ENCODE measurements at places on chromosomes 16 and 17.
A peak's percentile ranks its signal among the peaks of the same experiment; 100 is the strongest.

DNA sequence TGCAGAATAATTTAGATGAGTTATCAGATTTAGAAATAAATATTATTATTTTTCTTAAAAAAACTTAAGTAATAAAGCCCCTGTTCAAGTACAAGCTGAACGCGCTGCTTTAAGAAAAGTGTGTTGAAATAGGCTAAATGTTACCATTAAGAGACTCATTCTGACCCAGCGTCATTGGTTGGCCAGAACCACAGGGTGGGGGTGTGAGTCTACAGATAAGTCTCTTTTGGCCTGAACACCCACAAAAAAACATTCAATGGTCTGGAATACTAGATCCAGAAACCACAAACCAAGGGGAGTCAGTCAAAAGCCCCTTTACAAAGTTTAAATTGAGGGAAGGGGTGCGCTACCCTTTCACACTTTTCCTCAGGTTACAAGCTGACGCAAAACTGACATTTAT lies 776.1 kb downstream of the KCNJ2 start:
- H3K4me1 ChIP-seq: no peaks in the 10 kb centered on the region
- H3K36me3 ChIP-seq: peaks cover 15% of the 10 kb centered on the region
- H3K27ac ChIP-seq: no peak overlapping the region
- peaks cover 2% of the 10 kb centered on the region for H3K27me3 ChIP-seq
- no peak for DNase-seq
- no peak overlapping the region for H3K4me3 ChIP-seq

- DNase-seq: no peak
- H3K4me3 ChIP-seq: no peak overlapping the region
- H3K27ac ChIP-seq: no peak overlapping the region
- no peaks in the 10 kb centered on the region for H3K36me3 ChIP-seq
Observed at GRCh38 chr17:17849845-17850373, 13.1 kb upstream of the SREBF1 start.

- no peak overlapping the region for H3K4me3 ChIP-seq
- no peaks in the 10 kb centered on the region for H3K27me3 ChIP-seq
- H3K36me3 ChIP-seq: no peaks in the 10 kb centered on the region
- DNase-seq: no peak
- H3K4me1 ChIP-seq: no peaks in the 10 kb centered on the region
- no peak overlapping the region for H3K27ac ChIP-seq
Observed at GRCh38 chr16:35196313-35196712, 1736.9 kb downstream of the TP53TG3F start.

GRCh38 chr17:17528696-17529652 lies 32.8 kb upstream of the RASD1 start:
- peaks cover 8% of the 10 kb centered on the region for H3K4me1 ChIP-seq
- peaks cover 3% of the 10 kb centered on the region for H3K27me3 ChIP-seq
- H3K4me3 ChIP-seq: no peak overlapping the region
- H3K27ac ChIP-seq: no peak overlapping the region

GRCh38 chr16:68146585-68146984 lies 61.4 kb downstream of the NFATC3 start:
- no peak overlapping the region for H3K4me3 ChIP-seq
- peaks cover 15% of the 10 kb centered on the region for H3K36me3 ChIP-seq
- H3K27ac ChIP-seq: no peak overlapping the region

DNA sequence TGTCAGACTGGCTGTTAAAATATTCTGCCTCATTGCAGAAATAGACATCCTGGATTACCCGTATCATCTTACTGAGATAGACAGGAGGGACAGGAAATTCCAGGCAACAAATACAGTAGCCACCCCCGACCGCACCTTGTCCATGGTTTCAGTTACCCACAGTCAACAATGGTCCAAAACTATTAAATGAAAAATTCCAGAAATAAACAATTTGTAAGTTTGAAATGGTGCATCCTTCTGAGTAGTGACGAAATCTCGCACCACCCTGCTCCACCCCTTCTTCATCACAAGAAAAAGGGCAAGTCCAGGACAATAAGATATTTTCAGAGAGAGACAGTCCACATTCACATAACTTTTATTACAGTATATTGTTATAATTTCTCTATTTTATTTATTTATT lies 23.6 kb upstream of the PRSS54 start:
- no peaks in the 10 kb centered on the region for H3K4me1 ChIP-seq
- no peak overlapping the region for H3K27ac ChIP-seq
- H3K36me3 ChIP-seq: no peaks in the 10 kb centered on the region
- no peak for DNase-seq
- H3K27me3 ChIP-seq: peaks cover 19% of the 10 kb centered on the region

GRCh38 chr17:17613708-17614114 lies 22.2 kb upstream of the PEMT start:
- no peak overlapping the region for H3K27ac ChIP-seq
- no peak overlapping the region for H3K4me3 ChIP-seq
- peaks cover 4% of the 10 kb centered on the region for H3K36me3 ChIP-seq
- peaks cover 22% of the 10 kb centered on the region for H3K4me1 ChIP-seq

- H3K27ac ChIP-seq: no peak overlapping the region
- H3K36me3 ChIP-seq: no peaks in the 10 kb centered on the region
- no peak overlapping the region for H3K4me3 ChIP-seq
- peaks cover 3% of the 10 kb centered on the region for H3K4me1 ChIP-seq
- no peaks in the 10 kb centered on the region for H3K27me3 ChIP-seq
Observed at GRCh38 chr16:88725609-88726407, 19.5 kb downstream of the CTU2 start.

- H3K27me3 ChIP-seq: peaks cover 73% of the 10 kb centered on the region
- DNase-seq: no peak
- H3K4me3 ChIP-seq: no peak overlapping the region
- no peaks in the 10 kb centered on the region for H3K4me1 ChIP-seq
- H3K36me3 ChIP-seq: no peaks in the 10 kb centered on the region
- H3K27ac ChIP-seq: no peak overlapping the region
Observed at GRCh38 chr17:74697515-74697914, 15.2 kb downstream of the CD300LF start.

GRCh38 chr16:88010968-88011483 lies 59.8 kb downstream of the BANP start:
- H3K27ac ChIP-seq: peak overlapping the region; percentile 74
- peaks cover 41% of the 10 kb centered on the region for H3K4me1 ChIP-seq
- H3K4me3 ChIP-seq: no peak overlapping the region
- no peak for DNase-seq
- peaks cover 45% of the 10 kb centered on the region for H3K36me3 ChIP-seq
- no peaks in the 10 kb centered on the region for H3K27me3 ChIP-seq

GRCh38 chr16:56738221-56738620 lies 8.3 kb downstream of the NUP93 start:
- no peak overlapping the region for H3K4me3 ChIP-seq
- no peaks in the 10 kb centered on the region for H3K27me3 ChIP-seq
- H3K27ac ChIP-seq: no peak overlapping the region
- peaks cover 38% of the 10 kb centered on the region for H3K36me3 ChIP-seq
- no peak for DNase-seq

GRCh38 chr17:31008374-31009041 lies 37.7 kb downstream of the RNF135 start:
- peak overlapping the region; percentile 90 for H3K4me3 ChIP-seq
- H3K27ac ChIP-seq: no peak overlapping the region
- peaks cover 13% of the 10 kb centered on the region for H3K4me1 ChIP-seq
- peak; percentile 71 for DNase-seq

- DNase-seq: no peak
- no peaks in the 10 kb centered on the region for H3K36me3 ChIP-seq
- peaks cover 19% of the 10 kb centered on the region for H3K27me3 ChIP-seq
- peaks cover 22% of the 10 kb centered on the region for H3K4me1 ChIP-seq
Observed at GRCh38 chr17:79304884-79305283, 230.3 kb downstream of the ENGASE start.

- no peaks in the 10 kb centered on the region for H3K36me3 ChIP-seq
- peak; percentile 83 for DNase-seq
- H3K4me3 ChIP-seq: peak within 1 kb of the TSS; percentile 76
- H3K27me3 ChIP-seq: peaks cover 22% of the 10 kb centered on the region
- H3K4me1 ChIP-seq: peaks cover 69% of the 10 kb centered on the region
Observed at GRCh38 chr17:50274142-50274896, at the start of gene TMEM92. TMEM92 (plus strand) TSS chr17:50274466; CDS start chr17:50274502, 36 bp downstream.

DNA sequence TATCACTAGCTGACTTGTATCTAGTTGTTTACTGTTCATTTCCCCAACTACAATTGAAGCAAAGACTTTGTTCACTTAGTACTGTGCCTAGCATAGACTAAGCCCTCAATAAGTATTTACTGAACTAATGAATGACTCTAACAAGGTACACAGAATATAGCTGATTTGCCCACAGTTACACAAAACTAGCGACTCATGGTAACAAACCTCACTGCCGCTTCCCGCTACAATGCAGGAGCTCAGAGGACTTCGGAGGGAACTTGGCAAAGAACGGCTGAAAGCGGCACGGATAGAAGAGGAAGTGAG lies 524 bp downstream of the EFTUD2 start:
- peak overlapping the region; percentile 90 for H3K4me3 ChIP-seq
- peaks cover 21% of the 10 kb centered on the region for H3K36me3 ChIP-seq
- peak overlapping the region; percentile 100 for H3K27ac ChIP-seq

DNA sequence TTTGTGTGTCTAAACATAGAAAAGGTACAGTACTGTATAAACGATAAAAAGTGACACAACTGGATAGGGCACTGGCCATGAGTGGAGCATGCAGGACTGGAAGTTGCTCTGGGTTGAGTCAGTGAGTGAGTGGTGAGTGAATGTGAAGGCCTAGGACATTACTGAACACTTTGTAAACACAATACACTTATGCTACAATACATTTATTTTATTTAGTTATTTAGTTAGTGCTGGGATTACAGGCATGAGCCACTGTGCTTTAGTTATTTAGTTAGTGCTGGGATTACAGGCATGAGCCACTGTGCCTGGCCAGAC lies 4.6 kb downstream of the CFAP20 start:
- H3K27ac ChIP-seq: no peak overlapping the region
- peaks cover 4% of the 10 kb centered on the region for H3K36me3 ChIP-seq
- no peak for DNase-seq
- peak overlapping the region; percentile 50 for H3K4me3 ChIP-seq

DNA sequence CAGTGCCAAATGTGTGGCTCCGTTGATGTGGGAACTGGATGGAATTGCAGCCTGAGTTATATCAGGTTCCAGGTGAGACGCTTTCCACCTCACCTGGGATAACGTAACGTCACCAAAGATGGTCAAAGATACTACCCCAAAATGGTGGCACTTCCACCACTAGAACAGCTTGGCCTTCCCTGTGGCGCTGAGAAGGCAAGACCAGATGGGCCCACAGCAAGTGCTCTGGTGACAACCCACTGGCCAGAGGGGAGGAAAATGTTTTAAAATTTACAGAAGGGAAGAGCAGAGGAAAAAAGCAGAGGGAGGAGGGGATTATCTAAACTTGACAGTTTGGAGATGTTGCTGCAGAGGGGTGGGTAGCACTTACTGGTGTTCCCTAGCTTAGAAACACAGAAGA lies 7.5 kb upstream of the ITGA2B start:
- H3K36me3 ChIP-seq: peaks cover 46% of the 10 kb centered on the region
- no peak for DNase-seq
- no peaks in the 10 kb centered on the region for H3K27me3 ChIP-seq
- no peak overlapping the region for H3K4me3 ChIP-seq

DNA sequence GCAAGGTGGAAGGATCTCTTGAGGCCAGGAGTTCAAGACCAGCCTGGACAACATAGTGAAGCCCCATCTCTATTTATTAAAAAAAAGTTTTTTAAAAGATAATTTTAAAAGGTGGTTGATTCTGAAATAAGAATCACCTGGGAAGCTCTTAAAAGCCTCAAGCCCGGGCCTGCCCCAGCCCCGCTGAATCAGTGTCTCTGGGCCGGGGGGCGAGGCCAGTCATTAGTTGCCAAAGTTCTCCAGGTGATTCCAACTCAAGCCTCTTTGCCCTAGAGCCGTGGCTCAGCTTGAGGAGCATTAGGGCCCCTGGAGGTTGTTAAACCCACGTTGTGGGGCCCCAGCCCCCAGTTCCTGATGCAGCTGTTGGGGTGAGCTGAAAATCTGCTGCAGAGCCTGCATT lies 24.6 kb downstream of the JPH3 start:
- no peak overlapping the region for H3K4me3 ChIP-seq
- peaks cover 4% of the 10 kb centered on the region for H3K4me1 ChIP-seq
- H3K36me3 ChIP-seq: peaks cover 13% of the 10 kb centered on the region
- DNase-seq: no peak

DNA sequence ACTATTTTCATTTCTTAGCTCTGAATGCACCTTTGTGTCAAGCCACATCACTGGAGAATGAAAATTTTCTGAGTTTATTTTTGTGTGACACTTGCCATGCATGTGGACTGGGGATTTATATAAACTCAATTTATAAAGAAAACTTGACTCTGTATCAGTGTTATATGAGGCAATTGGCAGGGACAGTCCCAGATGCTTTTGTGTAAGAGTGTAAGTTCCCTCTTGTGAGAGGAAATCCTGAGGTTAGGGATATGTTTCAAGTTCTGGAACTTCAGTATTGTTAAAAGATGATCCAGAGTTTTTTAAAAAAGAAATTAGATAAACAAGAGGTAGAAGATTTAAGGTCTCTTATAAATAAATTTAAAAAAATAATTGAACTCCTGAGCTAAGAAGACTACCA lies 10.9 kb upstream of the CCL8 start:
- H3K4me1 ChIP-seq: peaks cover 4% of the 10 kb centered on the region
- no peaks in the 10 kb centered on the region for H3K36me3 ChIP-seq
- H3K27me3 ChIP-seq: peaks cover 22% of the 10 kb centered on the region
- no peak overlapping the region for H3K27ac ChIP-seq
- no peak for DNase-seq

- no peaks in the 10 kb centered on the region for H3K36me3 ChIP-seq
- DNase-seq: no peak
- no peak overlapping the region for H3K4me3 ChIP-seq
- H3K27me3 ChIP-seq: peaks cover 8% of the 10 kb centered on the region
Observed at GRCh38 chr16:12511708-12512107, 292.0 kb downstream of the CPPED1 start.

GRCh38 chr17:74394977-74395376 lies 27.7 kb downstream of the GPR142 start:
- H3K4me3 ChIP-seq: no peak overlapping the region
- no peak overlapping the region for H3K27ac ChIP-seq
- H3K27me3 ChIP-seq: peaks cover 21% of the 10 kb centered on the region
- DNase-seq: no peak
- H3K36me3 ChIP-seq: no peaks in the 10 kb centered on the region

DNA sequence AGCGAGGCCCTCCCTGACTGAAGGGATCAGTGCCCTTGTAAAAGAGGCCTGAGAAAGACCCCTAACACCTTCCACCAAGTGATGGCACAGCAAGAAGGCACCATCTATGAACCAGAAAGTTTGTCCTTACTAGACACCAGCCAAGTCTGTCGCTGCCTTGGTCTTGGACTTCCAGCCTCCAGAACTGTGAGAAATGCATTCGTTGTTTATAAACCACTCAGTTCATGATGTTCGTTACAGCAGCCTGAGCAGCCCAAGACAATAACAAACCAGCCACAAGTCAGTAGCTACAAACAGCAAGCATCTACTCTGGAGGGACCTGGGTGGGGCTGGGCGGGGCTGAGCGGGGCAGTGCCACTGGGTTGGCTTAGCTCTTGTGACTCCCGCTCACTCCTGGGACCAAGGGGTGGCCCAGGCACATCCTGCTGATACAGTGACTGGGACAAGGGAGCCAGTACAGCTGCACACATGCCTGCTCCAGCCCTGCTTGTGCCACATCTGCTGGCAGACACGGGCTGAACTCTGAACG lies 234.9 kb downstream of the IRF8 start:
- H3K27ac ChIP-seq: no peak overlapping the region
- H3K27me3 ChIP-seq: peaks cover 16% of the 10 kb centered on the region
- H3K4me3 ChIP-seq: no peak overlapping the region
- peaks cover 36% of the 10 kb centered on the region for H3K4me1 ChIP-seq
- DNase-seq: no peak

GRCh38 chr17:6075050-6075449 lies 4.9 kb downstream of the WSCD1 start:
- H3K4me1 ChIP-seq: peaks cover 38% of the 10 kb centered on the region

GRCh38 chr17:68131456-68131855 lies 95.9 kb downstream of the KPNA2 start:
- peaks cover 5% of the 10 kb centered on the region for H3K4me1 ChIP-seq
- no peaks in the 10 kb centered on the region for H3K27me3 ChIP-seq
- H3K36me3 ChIP-seq: peaks cover 14% of the 10 kb centered on the region
- H3K4me3 ChIP-seq: no peak overlapping the region
- no peak for DNase-seq
